ENCODE measurements at places on chromosomes 5 and 9. TPM values are rescaled to one million over a fixed set of nuclear protein-coding genes. Genes with fewer than 3 reads are reported as not detected.

The GARIN3 gene
- total RNA-seq, result not detected

The SH3RF2 gene
- total RNA-seq, result 48.4 TPM

The CDHR2 gene
- not detected for total RNA-seq

The APBA1 gene
- total RNA-seq, result 13.3 TPM

The PIP5K1B gene
- 2.9 TPM for total RNA-seq

The PCDHGC4 gene
- total RNA-seq, result 4.9 TPM

The CPLANE1 gene
- total RNA-seq, result 26.5 TPM

The BARX1 gene
- not detected for total RNA-seq

The ACOT12 gene
- total RNA-seq, result not detected

The SH2D3C gene
- 19.6 TPM for total RNA-seq

The PRPF4 gene
- 11.8 TPM for total RNA-seq

The GFPT2 gene
- 47.9 TPM for total RNA-seq

The VLDLR gene
- total RNA-seq, result 4.7 TPM

- no peaks in the 10 kb centered on the region for H3K27me3 ChIP-seq
- H3K27ac ChIP-seq, result no peak overlapping the region
- no peaks in the 10 kb centered on the region for H3K36me3 ChIP-seq
- DNase-seq, result no peak
- H3K4me3 ChIP-seq, result no peak overlapping the region
- H3K4me1 ChIP-seq, result no peaks in the 10 kb centered on the region
These were observed 34.7 kb upstream of the IFNE start for GRCh38 chr9:21516796-21517195.

- H3K27ac ChIP-seq, result no peak overlapping the region
- H3K4me3 ChIP-seq, result no peak overlapping the region
- no peaks in the 10 kb centered on the region for H3K4me1 ChIP-seq
- H3K27me3 ChIP-seq, result no peaks in the 10 kb centered on the region
- no peak for DNase-seq
These were observed 37.0 kb downstream of the NKX2-5 start for GRCh38 chr5:173198049-173198448.

GRCh38 chr5:169653091-169653490 lies 16.0 kb downstream of the DOCK2 start:
- no peaks in the 10 kb centered on the region for H3K27me3 ChIP-seq
- no peaks in the 10 kb centered on the region for H3K36me3 ChIP-seq
- DNase-seq, result no peak

GRCh38 chr5:55102348-55102747 lies at the start of gene GZMA:
TSS of gene GZMA (plus strand) at chr5:55102646. CDS start at chr5:55102683, 37 bp downstream.
- H3K36me3 ChIP-seq, result no peaks in the 10 kb centered on the region
- no peaks in the 10 kb centered on the region for H3K27me3 ChIP-seq
- no peaks in the 10 kb centered on the region for H3K4me1 ChIP-seq
- H3K27ac ChIP-seq, result no peak within 1 kb of the TSS
- H3K4me3 ChIP-seq, result no peak within 1 kb of the TSS

- no peak overlapping the region for H3K27ac ChIP-seq
- H3K4me1 ChIP-seq, result no peaks in the 10 kb centered on the region
- H3K27me3 ChIP-seq, result no peaks in the 10 kb centered on the region
- DNase-seq, result no peak
These were observed 1804.6 kb upstream of the ACO1 start for GRCh38 chr9:30579810-30580209.

GRCh38 chr5:145661737-145662485 lies 173.2 kb downstream of the PRELID2 start:
- H3K4me1 ChIP-seq, result peaks cover 14% of the 10 kb centered on the region
- no peak overlapping the region for H3K4me3 ChIP-seq
- H3K36me3 ChIP-seq, result no peaks in the 10 kb centered on the region
- DNase-seq, result no peak

DNA sequence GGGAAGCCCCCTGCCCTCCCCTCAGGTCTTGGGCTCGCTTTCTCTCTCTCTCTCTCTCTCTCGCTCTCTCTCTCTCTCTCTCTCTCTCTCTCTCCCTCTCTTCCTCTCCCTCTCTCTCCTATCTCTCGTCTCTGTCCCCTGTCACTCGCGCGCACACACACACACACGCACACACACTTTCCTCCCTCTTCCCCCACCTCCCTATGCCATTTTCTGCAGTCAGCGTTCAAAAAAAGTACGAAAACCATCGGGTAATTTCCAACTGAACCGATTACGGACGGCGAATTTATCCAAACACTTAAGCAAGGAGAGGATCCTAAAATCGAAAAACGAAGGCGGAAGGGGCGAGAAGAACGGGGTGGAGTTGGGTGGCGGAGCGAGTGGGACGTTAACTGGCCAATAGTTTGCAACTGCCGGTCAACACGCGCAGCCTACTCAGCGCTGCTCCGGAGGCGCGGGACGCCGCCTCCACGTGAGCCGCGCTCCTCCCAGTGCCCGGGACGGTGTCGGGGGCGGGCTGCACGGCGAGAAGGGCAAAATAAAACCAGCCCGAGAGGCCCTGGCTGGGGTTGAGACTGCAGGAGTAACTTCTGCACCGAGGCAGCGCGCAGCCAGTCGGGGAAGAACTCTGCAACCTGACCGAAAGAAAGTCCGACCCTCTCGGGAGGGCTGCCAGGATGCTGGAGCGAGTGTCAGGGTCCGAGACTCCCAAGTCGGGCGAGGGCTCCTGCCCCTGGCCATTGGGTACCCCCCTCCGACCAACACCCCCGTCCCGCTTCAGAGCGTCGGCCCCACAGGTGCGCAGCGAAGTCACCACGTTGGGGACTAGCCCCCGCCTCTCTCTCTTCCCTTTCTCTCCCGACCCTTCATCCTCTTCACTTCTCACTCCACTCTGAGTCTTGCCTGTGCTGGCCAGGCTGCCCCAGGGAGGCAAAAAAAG lies 24.9 kb upstream of the ELAVL2 start:
- no peaks in the 10 kb centered on the region for H3K36me3 ChIP-seq
- H3K27ac ChIP-seq, result no peak overlapping the region
- H3K4me3 ChIP-seq, result peak overlapping the region; percentile 49
- DNase-seq, result no peak
- no peaks in the 10 kb centered on the region for H3K27me3 ChIP-seq
- peaks cover 21% of the 10 kb centered on the region for H3K4me1 ChIP-seq

- H3K27me3 ChIP-seq, result no peaks in the 10 kb centered on the region
- H3K4me1 ChIP-seq, result no peaks in the 10 kb centered on the region
- H3K4me3 ChIP-seq, result no peak overlapping the region
- no peaks in the 10 kb centered on the region for H3K36me3 ChIP-seq
These were observed 41.9 kb downstream of the CDH6 start for GRCh38 chr5:31235381-31235780.

DNA sequence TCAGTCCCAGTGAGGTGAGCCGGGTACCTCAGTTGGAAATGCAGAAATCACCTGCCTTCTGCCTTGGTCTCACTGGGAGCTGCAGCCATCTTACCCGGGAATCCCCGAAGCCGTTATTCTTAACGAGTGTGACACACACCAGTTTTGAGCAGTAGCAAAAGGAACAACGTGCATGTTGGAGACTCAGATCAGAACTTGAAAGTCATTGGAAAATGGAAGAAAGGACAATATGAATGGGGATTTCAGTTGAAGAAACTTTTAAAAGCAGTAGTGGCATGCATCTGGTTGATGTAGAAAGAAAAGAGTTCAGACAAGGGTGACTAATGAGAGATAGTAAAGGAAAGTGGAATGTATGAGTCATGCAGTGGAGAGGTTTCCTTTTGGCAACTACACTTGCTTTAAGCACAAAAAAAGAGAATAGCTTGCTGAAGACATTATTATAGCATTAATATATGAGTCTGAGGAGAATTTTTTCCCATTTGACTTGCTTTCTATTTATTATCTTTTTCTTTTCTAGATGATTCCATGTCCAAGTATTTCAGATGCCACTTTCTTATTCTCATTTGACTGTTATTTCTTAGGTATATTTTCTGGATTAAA lies 44.4 kb upstream of the ANKDD1B start:
- H3K27ac ChIP-seq, result peak overlapping the region; percentile 78
- no peak for DNase-seq
- no peaks in the 10 kb centered on the region for H3K36me3 ChIP-seq
- H3K4me1 ChIP-seq, result peaks cover 42% of the 10 kb centered on the region

GRCh38 chr9:133375116-133375723 lies 640 bp downstream of the SURF4 start:
- H3K4me1 ChIP-seq, result peaks cover 62% of the 10 kb centered on the region
- no peak for DNase-seq
- H3K27me3 ChIP-seq, result no peaks in the 10 kb centered on the region
- H3K4me3 ChIP-seq, result peak overlapping the region; percentile 92
- no peaks in the 10 kb centered on the region for H3K36me3 ChIP-seq
- H3K27ac ChIP-seq, result peak overlapping the region; percentile 86

DNA sequence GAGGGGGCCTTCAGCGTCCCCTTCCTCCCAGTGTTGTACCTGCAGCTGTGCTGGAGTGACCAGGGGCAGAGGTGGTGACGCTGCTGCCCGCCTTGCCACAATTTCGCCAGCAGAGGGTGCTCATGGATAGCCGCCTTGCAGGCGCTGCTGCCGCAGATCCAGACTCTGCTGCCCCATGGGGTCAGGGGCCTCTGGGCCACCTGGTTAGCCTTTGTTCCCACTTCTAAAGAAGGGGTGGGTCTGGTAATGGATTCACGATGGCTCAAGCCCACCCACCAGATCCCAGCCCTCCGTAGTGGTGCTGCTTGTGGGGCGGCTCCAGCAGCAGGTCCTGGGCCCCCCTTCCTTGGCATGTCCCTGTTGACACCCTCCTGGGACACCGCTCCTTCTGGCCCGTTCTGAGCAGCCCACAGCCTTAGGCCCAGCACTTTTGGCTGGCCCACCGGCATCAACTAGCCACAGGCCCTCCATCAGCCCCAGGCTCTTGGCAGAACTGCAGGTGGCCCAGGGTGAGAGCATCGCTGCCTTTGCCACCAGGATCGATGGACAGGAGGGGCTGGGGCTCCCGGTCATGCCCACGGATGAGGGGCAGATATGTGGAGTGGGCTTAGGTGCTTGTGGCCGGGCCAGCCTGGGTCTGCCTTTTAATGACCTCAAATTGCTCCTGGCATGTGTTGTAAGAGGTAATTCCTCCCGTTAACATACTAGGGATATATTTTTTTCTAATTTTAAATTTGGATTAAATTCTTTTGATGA lies 57.2 kb downstream of the COL5A1 start:
- peaks cover 60% of the 10 kb centered on the region for H3K4me1 ChIP-seq
- H3K27me3 ChIP-seq, result no peaks in the 10 kb centered on the region
- no peak overlapping the region for H3K4me3 ChIP-seq
- H3K36me3 ChIP-seq, result no peaks in the 10 kb centered on the region

GRCh38 chr9:86966852-86967511 lies 19.7 kb upstream of the GAS1 start:
- H3K27me3 ChIP-seq, result no peaks in the 10 kb centered on the region
- no peaks in the 10 kb centered on the region for H3K4me1 ChIP-seq
- no peaks in the 10 kb centered on the region for H3K36me3 ChIP-seq

- no peak overlapping the region for H3K27ac ChIP-seq
- no peaks in the 10 kb centered on the region for H3K27me3 ChIP-seq
- no peak overlapping the region for H3K4me3 ChIP-seq
- H3K36me3 ChIP-seq, result no peaks in the 10 kb centered on the region
These were observed 89.2 kb downstream of the MVB12B start for GRCh38 chr9:126415741-126416370.

- H3K27ac ChIP-seq, result no peak overlapping the region
- no peaks in the 10 kb centered on the region for H3K4me1 ChIP-seq
- no peak for DNase-seq
- no peak overlapping the region for H3K4me3 ChIP-seq
- no peaks in the 10 kb centered on the region for H3K27me3 ChIP-seq
- no peaks in the 10 kb centered on the region for H3K36me3 ChIP-seq
These were observed 371.4 kb downstream of the TMEM232 start for GRCh38 chr5:110354915-110355644.

DNA sequence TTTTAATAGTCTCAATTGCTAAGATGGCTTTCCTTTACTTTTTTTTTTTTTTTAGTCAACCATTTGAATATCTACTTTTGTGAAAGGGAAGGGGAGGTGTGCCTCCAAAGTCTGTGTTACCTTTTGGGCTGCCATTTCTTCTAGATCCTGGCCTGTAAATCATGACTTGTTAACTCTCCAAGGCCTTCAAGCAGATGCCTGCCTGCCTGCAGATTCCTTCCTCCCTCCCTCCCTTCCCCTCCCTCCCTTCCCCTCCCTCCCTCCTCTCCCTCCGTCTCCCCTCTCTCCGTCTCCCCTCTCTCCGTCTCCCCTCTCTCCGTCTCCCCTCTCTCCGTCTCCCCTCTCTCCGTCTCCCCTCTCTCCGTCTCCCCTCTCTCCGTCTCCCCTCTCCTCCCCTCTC lies 73.1 kb downstream of the COMMD10 start:
- no peaks in the 10 kb centered on the region for H3K27me3 ChIP-seq
- no peaks in the 10 kb centered on the region for H3K4me1 ChIP-seq
- H3K36me3 ChIP-seq, result no peaks in the 10 kb centered on the region
- no peak overlapping the region for H3K27ac ChIP-seq
- no peak overlapping the region for H3K4me3 ChIP-seq
- no peak for DNase-seq

DNA sequence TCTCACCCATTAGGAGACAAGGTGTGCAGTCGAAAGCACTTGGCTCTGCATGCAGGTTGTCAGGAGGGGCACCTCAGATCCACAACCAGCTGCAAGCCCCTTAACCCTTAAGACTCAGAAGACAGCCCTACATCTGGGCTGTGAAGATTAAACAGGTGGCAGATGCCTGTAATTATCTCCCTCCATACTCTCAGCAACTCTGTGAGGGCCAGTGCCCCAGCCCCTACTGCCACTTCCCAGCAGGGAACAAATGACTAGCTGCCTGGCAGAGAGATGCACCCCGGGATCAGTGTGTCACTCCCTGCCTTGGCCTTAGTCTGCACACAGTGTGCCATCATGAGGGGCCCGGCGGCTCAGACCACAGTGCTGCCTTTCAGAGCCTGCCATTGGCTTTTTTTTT lies 42.0 kb downstream of the CRB2 start:
- no peaks in the 10 kb centered on the region for H3K4me1 ChIP-seq
- no peak for DNase-seq
- no peaks in the 10 kb centered on the region for H3K27me3 ChIP-seq
- no peaks in the 10 kb centered on the region for H3K36me3 ChIP-seq
- H3K27ac ChIP-seq, result no peak overlapping the region

- peak overlapping the region; percentile 22 for H3K27ac ChIP-seq
- no peaks in the 10 kb centered on the region for H3K36me3 ChIP-seq
These were observed 89.0 kb downstream of the FRMD3 start for GRCh38 chr9:83449166-83449565.

DNA sequence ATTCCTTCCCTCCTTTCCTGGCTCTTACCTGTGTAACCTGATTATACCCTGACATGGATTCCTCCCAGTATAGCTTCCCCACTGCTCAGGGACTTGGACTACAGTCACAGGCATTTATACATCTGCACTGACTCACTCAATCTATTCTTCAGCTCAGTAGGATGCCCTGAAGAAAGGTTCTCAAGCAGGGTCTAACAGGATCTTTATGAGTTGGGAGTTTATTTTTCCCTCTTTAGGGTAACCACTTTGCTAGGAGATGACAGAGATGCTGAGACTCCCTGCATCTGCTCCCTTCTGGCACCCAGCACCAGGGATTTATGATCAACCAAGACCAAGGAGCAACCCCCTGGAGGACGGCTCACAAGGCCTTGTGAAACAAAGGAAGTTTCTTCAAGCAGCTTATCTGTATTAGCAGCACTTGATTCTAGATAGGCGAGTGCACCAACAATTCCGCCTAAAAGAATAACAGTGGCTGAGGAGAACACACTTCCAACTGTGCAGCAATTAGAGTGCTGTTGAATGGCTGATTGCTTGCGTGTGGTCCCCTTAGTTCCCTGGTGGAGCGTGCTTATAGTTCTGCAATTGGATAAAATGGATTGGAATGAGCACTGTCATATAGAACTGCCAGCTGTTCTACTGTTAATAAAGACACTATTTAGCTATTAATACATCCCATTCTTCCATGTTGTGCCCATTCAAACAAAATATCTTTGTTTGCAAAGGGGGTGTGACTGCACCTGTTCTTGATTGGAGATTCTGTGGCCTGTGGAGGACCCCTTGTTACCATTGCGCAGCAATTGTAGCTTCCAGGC lies 482.6 kb downstream of the ZNF608 start:
- no peaks in the 10 kb centered on the region for H3K36me3 ChIP-seq
- peaks cover 17% of the 10 kb centered on the region for H3K4me1 ChIP-seq
- no peak overlapping the region for H3K27ac ChIP-seq
- no peaks in the 10 kb centered on the region for H3K27me3 ChIP-seq
